ENCODE measurements at places on chromosomes 4 and X.

- DNase-seq: no peak
Observed at GRCh38 chrX:84362184-84362838, 139.9 kb downstream of the HDX start.

DNA sequence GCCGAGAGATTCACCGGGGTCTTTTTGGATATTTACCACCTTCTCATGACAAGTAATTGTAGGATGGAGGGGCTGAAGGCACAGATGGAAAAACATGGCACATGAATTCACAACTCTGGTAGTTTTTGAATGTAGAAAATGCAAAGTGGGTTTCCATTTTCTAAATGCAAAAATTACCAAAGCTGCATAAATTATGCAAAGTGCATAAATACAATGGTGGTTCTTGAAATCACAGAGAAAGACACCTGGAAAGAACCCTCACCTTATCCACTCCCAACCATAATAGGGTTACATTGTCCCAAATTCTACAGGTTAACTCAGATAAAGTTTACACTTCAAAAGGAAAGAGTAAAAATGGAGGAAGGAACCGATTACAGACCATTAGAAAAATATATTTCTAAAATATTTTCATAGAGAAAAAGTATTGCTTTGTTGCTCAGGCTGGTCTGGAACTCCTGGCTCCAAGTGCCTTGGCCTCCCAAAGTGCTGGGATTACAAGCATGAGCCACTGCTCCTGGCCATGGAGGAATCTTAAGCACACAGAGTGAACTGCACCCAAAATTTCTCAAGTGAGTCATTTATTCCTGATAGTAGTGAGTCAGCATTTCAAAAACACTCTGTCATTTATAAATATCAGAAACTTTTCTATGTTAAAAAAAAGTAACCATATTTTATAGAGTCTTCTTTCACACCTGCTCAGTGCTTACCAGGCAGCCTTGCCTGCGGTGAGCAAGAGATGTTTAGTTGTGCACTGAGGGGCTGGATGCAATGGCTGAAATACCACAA lies 101.4 kb downstream of the FIP1L1 start:
- no peak for DNase-seq

DNA sequence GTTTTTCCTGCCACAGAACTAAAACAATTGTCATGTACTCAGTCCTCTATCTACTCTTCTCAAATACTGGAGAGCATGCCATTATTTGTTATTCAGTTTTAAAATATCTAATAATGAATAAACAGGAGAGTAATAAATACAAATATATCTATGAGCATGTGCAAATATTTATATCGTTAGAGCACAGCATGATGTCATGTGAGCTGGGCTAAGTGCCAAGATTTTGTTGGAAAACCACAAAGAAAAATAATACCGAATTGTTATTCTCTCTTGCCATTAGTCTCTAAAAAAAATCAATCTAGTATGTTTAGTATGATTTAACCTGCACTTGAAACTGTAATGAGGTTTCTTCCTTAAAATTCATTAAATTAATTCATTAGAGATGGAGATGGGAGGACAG lies 97.3 kb downstream of the DDX60 start:
- no peak for DNase-seq

DNA sequence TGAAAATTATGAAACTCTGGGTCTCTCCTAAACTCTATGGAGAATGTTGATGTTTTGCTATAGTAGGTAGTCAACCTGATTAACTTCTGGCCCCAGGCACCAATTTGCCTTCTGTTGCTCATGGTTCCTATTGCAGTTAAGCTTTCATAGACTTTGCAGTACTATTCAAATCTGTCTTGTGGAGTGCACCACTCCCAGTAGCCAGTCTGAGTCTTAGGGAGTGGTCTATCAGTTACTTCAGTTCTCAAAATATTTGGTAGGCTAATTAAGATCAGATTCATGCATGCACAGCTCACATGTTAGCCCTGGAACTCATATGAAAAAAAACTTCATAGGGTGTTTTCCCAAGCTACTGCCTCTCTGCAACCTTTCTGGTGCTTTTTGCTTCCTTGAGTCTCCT lies 53.3 kb downstream of the BMP15 start:
- no peak for DNase-seq

- no peak for DNase-seq
Observed at GRCh38 chr4:180449395-180449956, 1793.7 kb upstream of the TENM3 start.
